ENCODE measurements at places on chromosomes 1 and 21.

DNA sequence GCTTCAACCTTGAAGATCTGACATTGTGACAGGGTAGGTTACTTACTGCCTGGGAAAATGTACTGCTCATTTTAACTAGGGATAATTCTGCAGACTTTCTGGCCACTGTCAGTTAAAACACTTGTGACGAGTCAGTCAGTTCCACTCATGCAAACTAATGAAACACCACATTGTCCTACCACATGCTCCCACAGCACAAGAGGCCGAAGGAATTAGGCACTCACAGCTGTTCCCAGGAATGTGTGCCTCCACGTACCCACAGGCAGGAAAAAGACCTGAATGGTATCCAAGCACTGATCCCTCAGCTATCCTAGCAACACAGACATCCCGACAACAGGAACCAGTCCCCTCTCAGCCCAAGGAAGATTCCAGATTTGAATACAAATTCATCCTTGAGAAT, 12.3 kb downstream of the BCAR3 start:
- no peak for DNase-seq

- DNase-seq, result no peak
Observed at GRCh38 chr1:59055908-59056719, 240.8 kb upstream of the FGGY start.

DNA sequence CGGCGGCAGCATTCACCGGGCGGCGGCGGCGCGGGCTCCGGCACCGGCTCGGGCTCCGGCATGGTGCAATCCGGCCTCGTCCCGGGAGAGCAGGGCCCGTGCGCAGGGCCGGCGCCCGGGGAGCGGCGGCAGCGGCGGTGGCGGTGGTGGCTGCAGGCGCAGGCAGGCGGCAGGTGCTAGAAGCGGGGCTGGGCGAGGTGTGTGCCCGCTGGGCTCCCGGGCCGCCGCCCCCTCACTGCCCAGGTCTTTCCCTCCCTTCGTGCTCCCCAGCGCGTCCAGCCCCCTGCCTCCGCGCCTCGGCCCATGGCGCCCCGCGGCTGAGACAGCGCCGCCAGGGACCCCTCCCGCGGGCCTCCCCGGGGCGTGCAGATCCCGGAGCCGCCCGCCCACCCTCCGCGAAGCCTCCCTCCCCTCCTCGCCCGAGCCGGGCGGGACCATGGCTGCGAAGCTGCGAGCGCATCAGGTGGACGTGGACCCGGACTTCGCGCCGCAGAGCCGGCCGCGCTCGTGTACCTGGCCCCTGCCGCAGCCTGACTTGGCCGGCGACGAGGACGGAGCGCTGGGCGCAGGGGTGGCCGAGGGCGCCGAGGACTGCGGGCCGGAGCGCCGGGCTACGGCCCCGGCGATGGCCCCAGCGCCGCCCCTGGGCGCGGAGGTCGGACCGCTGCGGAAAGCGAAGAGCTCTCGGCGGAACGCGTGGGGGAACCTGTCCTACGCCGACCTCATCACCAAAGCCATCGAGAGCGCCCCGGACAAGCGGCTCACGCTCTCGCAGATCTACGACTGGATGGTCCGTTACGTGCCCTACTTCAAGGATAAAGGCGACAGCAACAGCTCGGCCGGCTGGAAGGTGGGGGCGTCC, 492 bp downstream of the FOXO6 start:
- DNase-seq, result no peak

GRCh38 chr1:227892489-227893299, 55.0 kb downstream of the WNT9A start:
- peak; percentile 41 for DNase-seq

GRCh38 chr21:16258844-16259611, 529.2 kb downstream of the USP25 start:
- DNase-seq, result no peak

DNA sequence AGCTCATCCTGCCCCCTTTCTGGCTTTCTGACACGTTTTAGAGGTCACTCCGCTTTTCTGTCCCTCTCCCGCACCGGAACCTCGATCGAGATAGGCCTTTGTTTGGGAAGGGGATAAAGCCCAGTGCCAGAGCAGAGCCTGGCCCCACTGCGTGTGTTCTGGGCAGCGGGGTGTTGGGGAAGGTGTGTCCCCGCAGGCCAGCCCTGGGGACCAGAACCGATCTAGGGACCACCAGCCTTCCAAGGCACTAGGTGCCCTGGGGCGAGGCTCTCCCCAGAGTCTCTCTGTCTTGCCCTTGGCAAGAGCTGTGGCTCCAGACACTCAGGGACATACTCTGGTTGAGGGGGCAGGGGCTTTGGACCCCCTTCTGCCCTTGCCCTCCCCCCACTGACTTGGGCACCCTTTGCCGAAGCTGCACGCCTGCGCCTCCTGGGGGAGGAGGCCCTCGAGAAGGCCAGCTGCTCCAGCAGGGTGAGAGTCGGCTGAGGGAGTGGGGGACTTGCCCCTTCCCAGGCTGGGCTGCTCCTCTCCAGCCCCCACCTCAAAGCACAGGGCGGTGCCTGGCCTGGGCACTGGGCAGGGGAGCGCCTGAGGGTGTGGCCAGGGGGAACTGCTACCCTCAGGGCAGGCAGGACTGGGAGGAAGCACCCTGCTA, 16.4 kb downstream of the PRXL2B start:
- DNase-seq, result no peak

- no peak for DNase-seq
Observed at GRCh38 chr1:18735224-18735997, 104.8 kb downstream of the PAX7 start.

DNA sequence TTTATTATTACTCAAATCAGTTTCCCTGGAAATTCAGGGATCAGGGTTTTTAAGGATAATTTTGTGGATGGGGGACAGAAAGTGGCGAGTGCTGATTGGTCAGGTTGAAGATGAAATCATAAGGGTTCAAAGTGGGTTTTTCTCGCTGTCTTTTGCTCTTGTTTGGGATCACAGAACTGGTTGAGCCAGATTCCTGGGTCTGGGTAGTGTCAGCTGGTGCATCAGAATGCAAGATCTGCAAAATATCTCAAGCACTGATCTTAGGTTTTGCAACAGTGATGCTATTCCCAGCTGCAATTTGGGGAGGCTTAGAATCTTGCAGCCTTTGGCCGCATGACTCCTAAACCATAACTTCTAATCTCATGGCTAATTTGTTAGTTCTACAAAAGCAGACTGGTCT, 9.3 kb downstream of the CHI3L2 start:
- no peak for DNase-seq

DNA sequence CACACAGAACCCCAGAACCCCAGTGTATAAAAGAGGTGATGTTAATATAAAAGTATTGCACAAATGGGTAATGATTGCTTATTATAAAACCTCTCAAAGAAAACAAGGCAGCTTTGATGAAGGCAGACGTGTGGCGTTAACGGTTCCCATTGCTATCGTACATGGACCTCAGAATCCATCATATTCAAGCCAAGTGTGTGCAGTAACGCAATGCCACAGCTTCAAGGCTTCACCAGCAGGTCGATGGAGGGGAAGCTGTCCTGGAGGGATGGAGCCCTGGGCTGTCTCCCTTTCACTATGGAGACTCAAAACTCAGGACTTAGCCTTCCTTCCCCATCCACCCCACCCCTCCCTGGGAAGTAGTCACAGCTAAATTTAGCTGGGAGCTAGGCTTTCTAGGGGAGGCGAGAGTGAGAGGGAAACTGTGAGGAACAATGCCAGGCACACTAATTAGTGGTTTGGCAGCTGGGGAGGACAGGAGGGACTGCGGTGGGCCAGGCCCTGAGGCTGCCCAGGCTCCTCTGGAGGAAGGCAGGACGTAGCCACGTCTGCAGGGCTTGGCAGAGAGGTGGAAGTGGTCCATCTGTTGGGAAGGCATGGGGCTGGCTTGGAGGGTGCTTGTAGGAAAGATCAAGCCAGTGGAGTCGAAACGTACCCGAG, 121.2 kb downstream of the HMGB4 start:
- DNase-seq, result no peak

DNA sequence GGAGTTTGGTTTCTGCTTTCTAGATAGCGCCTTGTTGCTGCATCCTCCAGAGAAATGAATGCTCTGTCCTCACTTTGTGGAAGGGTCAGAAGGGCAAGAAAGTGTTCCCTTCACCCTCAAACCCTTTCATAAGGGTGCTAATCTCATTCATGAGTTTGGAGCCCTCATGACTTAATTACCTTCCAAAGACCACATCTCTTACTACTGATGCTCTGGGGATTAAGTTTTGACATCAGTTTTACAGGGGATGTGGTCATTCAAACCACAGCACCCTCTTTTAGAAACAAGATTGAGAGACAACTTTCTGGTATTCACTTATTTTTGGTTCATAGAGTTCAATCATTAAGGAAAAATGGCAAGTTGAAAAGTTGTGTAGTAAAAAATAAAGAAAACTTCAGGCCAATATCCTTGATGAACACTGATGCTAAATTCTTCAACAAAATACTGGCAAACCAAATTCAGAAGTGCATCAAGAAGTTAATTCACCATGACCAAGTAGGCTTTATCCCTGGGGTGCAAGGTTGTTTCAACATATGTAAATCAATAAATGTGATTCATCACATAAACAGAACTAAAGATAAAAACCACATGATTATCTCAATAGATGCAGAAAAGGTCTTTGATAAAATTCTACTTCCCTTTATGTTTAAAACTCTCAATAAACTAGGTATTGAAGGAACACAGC, 442.1 kb downstream of the PTBP2 start:
- no peak for DNase-seq

- DNase-seq, result no peak
Observed at GRCh38 chr1:185257950-185258208, 59.2 kb downstream of the IVNS1ABP start.

GRCh38 chr1:225848030-225848955, 33.9 kb downstream of the TMEM63A start:
- peak; percentile 66 for DNase-seq

- DNase-seq, result no peak
Observed at GRCh38 chr1:206040328-206040727, 12.6 kb upstream of the RHEX start.

- DNase-seq, result no peak
Observed at GRCh38 chr1:223316082-223316481, 47.9 kb downstream of the SUSD4 start.

DNA sequence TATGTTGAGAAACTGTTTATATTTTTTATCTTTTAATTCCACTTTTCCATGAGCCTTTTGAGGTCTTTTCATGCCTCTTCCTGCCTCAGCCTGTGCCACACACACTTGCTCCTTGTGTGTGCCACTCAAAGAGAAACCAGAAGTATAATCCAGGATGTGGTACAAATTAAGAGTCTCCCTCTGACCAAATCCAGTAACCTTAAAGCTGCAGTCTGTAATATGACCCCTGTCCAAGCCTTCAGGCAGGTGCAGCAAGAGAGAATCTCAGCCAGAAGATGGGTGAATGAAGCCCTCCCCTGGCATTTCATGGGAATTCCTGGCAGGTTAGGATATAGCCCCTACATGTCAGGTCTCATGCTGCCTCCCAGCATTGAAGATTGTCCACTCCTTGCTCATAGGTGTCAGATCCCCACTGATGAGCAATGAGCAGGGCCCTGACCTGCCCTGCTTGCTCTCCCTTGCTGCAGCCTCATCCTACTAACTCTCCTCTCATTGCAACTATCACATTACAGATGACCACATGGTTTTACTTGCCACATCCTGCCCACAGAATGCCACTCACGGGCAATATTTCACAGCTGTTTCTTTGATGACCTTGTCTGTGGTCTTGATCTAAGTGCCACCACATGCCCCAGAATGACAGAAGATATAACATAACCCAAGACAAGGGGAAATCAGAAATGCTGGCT, 169.3 kb downstream of the SEC16B start:
- DNase-seq, result no peak

DNA sequence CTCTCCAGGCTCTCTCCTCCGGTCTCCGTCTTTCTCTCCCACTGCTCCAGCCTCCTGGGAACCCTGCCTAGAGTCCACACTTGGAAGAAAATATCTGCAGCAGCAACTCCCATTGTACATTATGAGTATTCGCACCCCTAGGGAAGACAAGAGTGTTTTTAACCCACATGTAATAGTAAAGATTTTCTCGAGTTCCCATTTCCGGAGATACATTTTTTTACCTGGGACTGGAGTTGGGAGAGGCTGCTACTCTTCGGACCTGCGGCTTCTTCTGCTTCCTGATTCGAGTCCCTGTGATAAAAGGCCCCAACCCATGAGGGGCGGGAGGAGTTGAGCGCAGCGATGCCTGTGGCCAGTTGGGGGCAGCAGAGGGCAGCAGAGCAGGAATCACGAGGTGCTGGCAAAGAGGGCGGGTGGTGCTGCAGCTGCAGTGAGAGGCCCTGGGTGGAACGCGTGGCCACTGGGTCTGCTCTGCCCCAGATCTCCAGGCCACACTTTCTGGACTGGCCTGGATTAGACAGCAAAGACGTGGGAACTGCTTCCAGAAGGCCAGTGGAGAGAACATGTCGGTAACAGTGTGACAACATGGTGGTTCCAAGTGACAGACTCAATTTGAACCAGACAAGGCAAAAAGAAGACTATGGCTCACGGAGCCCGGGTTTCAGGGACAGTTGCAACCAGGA, 221.0 kb upstream of the CSF3R start:
- DNase-seq, result peak; percentile 79

DNA sequence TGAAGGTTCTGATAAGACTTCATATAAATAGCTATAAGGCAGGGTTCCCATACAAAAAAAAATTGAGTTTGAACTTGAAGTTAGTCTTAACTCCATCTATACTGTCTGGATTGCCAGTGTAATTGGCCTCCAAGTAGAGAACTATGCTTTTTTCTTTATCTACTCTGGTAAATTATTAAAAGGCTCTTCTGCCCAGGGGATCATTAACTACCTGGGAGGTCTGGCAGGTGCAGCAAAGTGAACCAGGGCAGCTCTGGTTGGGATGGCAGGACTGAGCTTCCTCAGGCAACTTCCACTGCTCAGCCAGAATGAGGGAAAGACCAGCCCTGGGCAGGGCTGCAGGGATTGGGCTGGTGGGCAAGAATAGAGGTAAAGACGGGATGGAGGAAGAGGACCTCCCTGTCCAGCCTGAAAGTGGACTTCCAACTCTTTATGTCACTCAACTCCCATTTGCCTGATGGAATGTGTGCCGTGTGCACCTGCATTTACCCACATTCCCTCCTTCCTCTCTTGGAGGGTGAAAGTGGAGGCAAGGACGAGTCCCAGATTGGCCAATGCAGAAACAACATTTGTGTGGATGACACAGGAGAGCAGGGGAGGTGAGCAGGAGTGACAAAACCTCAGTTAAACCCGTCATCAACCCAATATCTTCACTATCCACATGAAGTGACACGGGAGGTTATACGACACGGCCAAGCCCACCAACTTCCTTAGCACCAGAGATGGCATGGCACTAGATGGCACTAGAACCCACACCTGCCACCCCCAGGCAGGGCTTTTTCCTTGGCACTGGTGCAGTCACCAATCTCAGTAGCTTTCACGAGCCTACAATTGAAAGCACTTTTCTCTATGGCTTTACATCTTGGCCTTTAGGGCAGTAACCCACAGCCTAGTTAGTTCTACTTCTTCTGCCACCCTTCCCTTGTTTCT, 25.2 kb downstream of the CCN1 start:
- no peak for DNase-seq

DNA sequence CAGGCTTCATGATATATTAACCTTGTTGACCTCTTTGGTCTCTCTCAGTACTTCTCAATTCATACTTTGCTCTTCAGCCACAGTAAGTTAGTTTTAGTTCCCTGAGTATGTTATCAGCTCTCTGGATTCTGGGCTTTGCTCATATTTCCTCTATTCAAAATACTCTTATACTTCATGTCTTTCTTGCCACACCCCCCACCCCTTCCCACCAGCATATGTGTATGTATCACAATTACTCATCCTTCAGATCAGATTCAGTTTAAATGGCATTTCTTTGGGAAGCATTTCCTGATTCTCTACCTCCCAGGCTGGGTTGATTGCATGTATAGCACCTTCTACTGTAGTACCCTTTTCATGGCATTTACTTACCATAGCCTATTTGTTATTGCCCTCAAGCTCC, 28.3 kb downstream of the SLC30A7 start:
- DNase-seq, result no peak

Data from activated CD8-positive, alpha-beta memory T cell treated with anti-CD3 and anti-CD28 coated beads for 24 hours (primary cell).